Activated CD8-positive, alpha-beta memory T cell treated with anti-CD3 and anti-CD28 coated beads for 1 hour (primary cell): ENCODE measurements at places on chromosomes 5 and 9.

GRCh38 chr5:179217956-179218942 is 127.0 kb downstream of the ADAMTS2 start:
- no peak for DNase-seq

DNA sequence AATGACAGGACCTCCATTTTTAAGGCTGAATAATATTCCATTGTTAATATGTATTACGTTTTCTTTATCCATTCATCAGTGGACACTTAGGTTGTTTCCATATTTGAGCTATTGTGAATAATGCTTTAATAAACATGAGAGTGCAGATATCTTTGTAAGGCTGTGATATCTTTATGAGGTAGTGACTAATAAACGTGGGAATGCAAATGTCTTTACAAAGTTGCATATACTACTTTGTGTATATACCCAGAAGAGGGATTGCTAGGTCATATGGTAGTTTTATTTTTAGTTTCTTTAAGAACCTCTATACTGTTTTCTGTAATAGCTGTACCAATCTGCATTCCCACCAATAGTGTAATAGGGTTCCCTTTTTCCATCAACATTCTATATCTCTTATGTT is 148.7 kb downstream of the FOCAD start:
- DNase-seq, result no peak

- no peak for DNase-seq
These were observed 12.1 kb downstream of the FAM78A start for GRCh38 chr9:131264231-131264630.

GRCh38 chr9:136899196-136899595 is 12.9 kb downstream of the TRAF2 start:
- no peak for DNase-seq

GRCh38 chr5:143758750-143759149 is 53.2 kb upstream of the HMHB1 start:
- no peak for DNase-seq

DNA sequence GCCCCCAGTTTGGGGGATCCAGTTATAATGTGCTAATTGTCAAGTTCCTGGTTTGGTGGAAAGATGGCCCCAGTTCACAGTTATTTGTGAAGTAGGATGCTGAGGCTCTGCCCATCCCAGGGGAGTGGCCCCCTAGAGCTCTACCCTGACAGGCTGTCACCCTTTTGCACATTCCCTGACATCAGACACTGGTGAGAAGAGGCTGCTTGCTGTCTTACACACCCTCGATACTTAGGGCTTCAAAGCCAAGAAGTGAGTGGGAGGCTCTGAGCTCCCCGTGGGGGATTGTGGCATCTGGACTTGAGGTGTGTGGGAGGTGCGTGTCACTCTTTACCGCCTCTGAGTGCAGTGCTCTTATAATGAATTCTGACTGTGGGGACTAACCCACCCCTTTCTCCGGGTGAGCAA is 168.5 kb downstream of the DOCK2 start:
- no peak for DNase-seq

DNA sequence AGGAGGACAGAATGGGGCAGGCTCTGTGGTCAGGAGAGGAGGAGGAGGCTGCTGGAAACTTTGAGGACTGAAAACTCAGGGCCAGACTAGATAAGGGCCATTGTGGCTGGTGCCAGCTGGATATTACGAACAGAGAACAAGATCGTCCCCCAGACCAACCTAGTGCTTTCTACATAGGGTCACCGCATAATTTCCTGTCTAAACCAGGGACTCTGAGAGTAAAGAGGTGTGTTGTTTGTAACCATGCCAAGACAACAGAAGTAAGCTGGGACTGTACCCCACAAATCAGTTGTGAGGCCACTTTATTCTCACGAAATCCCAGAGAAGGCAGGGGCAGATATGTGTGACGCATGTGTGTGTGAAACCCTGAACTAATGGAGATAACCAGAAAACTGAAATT is 20.3 kb upstream of the GFPT2 start:
- no peak for DNase-seq

GRCh38 chr5:24854850-24855249 is 210.1 kb upstream of the CDH10 start:
- no peak for DNase-seq

DNA sequence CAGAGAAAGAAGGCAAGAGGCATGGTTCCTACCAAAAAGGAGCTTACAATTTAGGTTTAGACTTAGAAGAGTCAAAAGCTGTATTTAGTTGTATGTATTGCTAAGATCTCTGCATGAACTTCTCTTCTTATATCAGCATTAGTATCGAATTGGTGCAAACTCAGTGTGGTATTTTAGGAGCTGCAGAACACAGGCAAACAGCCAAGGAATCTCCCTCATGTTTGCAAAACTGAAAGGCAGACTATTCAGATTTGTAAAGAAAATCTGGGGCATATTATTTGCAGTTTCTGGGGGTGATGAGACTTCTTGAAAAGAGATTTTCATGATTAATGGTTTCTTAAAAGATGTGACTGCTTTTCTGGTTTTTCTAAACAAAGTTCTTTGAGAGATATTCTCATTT is 252.7 kb downstream of the CEMIP2 start:
- DNase-seq, result no peak

- DNase-seq, result no peak
These were observed 151.0 kb downstream of the MYO10 start for GRCh38 chr5:16784843-16785791.

DNA sequence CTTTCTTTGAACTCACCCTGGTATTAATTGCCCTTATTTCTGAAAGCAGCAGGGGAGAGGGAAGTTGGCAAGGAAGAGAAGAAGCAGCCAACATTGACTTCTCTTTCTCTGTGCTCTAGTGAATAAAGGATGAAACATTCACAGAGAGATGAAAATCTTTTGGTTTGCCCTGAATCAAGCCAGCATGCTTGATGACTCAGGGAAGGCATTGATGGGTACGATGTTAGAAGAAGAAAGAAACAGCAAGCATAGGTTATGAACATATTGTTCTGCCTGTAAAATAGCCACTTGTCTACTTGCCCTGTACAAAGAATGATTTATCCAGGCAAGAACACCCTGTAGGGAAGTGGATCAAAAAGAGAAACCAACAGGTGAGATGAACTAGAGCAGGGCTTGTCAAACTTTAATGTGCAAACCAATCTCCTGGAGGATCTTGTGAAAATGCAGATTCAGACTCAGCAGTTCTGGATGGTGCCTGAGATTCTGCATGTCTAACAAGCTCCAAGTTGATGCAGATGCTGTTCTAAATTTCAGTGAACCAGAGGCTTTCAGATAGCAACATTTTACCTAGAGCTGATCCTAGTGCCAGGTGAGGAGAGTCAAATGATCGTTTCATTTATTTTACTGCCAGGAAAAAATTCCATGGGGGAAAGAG is 586.6 kb upstream of the TLE4 start:
- DNase-seq, result no peak

GRCh38 chr9:74800226-74800625 is 87.5 kb downstream of the TRPM6 start:
- no peak for DNase-seq

DNA sequence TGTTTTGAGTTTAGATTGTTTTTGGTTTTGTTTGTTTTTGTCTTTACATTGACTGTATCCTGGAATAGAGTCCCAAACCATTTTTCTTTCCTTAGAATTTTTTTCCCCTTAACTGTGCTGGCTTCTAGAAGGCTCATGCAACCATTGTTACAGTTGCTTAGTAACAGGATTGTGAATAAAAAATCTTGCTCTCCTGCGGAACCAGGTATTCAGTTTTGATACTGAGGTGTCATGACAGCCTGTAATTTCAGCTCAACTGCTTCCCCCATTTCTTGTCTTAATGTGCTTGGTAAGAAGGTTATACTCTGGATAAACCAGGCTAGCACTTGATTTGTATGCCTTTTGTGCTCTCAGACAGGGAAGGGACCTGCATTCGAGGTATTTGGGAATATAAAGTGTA is 42.1 kb downstream of the FOCAD start:
- no peak for DNase-seq

GRCh38 chr5:15621094-15621493 is 121.1 kb downstream of the FBXL7 start:
- DNase-seq, result no peak

- DNase-seq, result no peak
These were observed 72.8 kb downstream of the ADAMTS2 start for GRCh38 chr5:179272326-179273072.

DNA sequence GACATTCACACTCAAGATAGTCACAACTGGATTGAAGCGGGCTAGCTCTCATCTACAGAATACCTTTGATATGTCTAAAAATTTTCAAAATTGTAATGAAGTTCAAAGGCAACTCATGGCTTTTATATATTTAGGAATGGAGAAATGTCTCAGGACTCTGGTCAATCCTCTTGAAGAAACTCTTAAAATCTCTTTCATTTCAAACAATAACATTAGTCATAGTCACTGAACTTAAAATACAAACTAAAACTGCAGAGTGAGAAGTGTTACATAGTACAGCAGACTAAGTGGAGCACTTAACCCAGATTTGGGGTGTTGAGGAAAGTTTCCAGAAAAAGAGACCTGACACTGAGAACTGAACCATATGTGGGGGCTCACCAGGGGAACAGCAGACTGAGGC is 20.7 kb downstream of the FANCC start:
- no peak for DNase-seq

GRCh38 chr5:168481330-168481788 is 4.9 kb upstream of the RARS1 start:
- DNase-seq, result no peak

- DNase-seq, result no peak
These were observed 44.2 kb downstream of the SH3PXD2B start for GRCh38 chr5:172410160-172410559.

GRCh38 chr5:136133222-136133921 is 727 bp downstream of the SMAD5 start:
- DNase-seq, result no peak

DNA sequence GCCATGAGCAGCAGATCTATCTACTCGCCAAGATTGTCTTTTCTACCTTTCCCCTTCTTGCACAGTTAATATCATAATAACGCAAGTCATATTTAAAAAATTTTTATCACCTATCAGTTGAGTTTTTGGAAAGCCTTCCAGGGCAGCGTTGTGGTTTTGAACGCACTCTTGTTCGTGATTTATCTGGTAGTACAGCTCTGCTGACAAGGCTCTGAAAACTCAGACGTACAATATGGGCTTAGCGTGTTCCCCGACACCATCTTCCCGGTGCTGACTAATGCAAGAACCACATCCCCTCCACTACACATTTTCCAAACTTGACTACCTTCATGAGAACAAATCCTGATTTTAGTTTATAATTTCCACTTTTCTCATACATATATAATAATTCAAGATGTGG is 1.6 kb upstream of the NFIL3 start:
- DNase-seq, result no peak

DNA sequence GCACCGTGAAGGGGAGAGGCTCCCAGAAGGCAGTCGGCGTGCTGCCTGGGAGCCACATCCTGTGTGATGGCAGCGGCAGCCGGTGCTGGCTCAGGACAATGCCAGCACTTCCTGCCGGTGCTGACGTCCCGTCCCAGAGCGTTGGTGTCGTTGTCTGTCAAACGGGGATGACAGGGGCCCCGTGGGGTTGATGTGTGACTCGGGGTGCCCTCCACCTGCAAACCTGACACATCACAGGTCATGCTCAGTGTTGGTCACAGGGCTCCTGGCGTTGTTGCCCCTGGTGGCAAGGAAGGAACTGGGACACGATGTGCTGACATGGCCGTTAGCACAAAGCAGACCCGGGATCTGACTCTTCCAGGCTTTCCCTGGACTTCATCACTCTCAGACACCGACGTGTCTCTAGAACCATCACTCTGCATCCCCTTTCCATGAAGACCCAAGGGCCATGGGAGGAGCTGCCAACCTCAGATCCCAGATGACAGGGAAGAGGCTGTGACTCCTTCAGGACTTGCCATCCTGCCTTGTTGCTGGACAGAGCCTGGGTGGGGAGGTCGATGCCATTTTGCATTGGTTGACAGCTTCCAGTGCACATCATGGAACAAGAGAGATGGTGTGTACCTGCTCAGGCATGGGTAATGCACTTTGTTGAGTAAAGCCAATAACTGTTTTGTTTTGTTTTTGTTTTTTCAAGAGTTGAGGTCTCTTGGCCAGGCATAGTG is 21.5 kb downstream of the PLPP7 start:
- DNase-seq, result peak; percentile 34

- DNase-seq, result no peak
These were observed 79.0 kb upstream of the ZNF608 start for GRCh38 chr5:124825250-124825982.

GRCh38 chr5:10913841-10914240 is 152.8 kb upstream of the DAP start:
- no peak for DNase-seq

DNA sequence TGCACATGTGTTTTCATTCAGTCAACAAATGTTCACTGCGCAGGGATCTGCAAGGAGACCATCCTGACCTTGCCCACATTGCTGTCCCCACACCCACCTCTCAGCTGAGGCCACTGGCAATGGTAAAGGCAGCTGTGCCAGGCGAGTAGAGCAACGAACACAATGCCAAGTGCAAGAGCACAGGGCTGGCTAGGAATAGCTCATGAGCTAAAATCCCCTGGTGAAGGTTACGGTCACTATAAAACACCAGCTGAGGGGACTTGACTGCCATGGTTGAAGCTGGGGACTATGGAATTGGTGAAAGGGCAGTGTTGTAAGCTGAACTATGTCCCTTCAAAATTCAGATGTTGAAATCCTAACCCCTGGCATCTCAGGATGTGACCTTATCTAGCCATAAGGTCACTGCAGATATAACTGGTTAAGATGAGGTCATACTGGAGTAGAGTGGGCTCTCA is 96.1 kb downstream of the OTULIN start:
- DNase-seq, result no peak

DNA sequence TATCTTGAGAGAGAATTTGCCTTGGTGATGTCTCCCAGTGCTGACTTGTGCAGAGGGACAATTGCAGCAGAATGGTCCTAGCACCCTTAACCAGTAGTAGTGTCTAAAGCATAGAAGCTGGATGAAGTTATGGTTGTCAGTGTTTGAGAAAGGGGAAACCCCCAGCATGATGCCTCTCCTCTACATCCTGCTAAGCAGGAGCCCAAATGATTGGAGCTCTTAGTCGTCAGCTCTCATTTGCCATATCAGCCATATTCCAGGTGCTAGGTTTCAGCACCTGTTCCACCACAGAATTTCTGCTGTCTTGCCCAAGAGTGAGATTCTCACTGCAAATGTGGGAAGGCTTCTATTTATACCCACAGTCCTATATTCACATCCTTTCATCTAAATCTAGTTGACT is 43.7 kb upstream of the RFX3 start:
- no peak for DNase-seq

DNA sequence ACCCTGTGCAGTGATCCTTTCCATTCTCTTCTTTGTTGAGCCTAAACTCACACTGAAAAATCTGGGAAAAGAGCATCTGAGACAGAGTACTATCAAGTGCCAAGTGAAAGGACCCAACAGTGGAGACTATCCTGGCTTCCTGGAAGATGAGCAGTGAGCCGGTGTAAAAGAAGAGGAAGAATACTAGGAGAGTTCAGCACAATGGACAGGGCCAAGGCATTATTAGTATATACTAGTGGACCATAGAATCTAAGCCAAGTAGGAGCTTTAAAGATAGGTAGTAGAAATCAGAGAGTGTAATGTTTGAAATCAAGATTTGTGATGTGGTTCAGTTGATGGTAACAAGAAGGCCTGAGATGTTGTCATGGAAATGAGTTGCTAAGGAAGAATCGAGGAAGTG is 140.8 kb downstream of the CAMK4 start:
- DNase-seq, result no peak

GRCh38 chr5:51829691-51830090 is 446.4 kb downstream of the ISL1 start:
- DNase-seq, result no peak

- DNase-seq, result no peak
These were observed 270.2 kb upstream of the IRX1 start for GRCh38 chr5:3325201-3325971.
